BJ (cell line): ENCODE measurements at places on chromosomes 2 and 18. TPM values are rescaled to one million over a fixed set of nuclear protein-coding genes. Genes with fewer than 3 reads are reported as not detected.

SULT1C2 gene
- not detected in 2 replicates for polyA plus RNA-seq

DNA sequence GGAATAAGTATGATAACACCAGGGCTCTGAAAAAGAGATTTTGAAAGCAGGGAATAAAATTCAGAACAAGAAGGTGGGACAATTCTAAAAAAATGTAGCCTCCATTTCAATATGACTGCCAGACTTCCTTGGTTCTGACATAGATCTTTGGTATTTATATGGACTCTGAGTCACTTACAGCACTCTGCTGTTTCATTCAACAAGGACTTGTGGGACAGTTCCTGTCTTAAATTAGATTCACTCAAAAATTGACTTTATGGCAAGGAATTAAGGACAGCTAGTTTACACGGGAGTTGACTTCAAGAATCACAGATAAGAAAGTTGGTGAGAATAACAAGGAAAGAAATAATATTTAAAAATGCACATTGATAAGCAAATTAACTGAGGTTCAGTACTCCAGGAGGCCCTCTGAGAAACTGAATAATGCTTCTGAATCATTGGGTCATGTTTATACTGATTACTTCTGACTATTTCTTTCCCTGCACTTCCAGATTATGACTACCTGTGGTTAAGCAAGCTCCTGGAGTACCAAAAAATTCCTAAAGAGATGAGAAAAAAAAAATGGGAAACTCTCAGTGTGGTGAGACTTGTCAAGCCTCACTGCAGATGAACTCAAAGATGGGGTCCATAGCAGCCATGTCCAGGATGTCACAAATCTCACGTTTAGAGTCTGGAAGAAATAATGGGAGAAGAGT, 828.3 kb upstream of the PIK3C3 start:
- DNase-seq, result peak; percentile 62

DNA sequence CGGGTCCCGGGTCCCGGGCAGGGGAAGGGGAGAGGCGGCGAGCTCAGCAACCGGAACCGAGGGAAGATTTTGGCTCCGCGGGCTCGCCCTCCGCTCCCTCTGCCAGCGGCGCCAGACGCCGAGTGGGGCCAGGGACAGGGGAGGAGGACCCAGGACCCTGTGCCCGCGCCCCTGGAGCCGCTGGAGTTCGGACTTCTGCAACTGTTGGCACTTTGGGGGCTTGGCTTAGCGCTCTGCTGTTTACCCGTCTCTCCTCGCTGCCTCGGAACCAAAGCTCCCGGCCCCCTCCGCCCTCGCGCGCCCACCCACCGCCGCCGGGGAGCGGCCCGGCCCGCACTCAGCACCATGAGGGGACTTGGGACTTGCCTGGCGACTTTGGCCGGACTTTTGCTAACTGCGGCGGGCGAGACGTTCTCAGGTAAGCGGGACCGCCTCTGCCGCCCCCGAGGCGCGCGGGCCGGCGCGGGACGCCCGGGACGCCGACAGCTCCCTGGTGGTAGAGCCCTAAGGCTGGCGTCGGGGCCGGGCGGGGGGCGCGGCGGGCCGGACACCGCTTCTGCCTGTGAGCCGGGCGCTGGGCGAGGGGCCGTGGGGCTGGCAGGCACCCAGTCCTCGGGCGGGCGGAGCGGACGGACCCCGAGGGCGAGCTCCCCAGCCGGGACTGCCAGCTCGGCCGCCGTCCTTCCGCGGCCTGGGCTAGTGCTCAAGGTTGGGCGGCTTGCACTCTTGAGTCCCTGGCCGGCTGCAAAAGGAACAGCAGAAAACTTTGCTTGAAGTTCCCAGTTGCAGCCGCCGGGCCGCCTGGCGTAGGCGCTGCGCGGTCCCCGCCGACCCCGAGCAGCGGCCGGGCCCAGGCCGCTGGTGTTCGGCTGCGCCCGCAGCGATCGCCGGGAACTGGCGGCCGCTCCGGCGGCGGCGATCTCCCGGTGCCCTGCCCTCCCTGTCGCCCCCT, 634 bp downstream of the PTPRM start:
- DNase-seq, result no peak

TCF4 gene
- polyA plus RNA-seq, result 65.8 and 68.3 TPM in 2 replicates

LRP2 gene
- polyA plus RNA-seq, result not detected in 2 replicates

DNA sequence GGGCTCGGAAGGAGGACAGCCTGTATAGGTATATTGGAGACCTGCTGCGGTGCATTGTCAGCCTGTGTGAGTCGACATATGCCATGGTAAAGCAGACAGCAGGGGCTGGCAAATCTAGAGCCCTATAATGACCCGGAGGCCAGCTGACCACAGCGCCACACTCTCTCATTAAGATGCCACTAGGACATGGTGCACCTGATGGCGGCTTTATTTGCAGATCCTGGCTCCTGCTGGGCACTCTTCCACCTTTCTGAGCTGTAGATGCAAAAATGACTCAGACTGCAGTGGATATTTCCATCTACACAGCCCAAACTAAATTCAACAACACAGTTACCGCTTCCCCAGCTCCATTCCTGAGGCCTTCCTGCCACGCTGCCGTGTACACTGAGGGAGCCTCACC, 389.9 kb downstream of the TNS1 start:
- no peak for DNase-seq

GRCh38 chr2:240566203-240567136, 1.8 kb upstream of the RNPEPL1 start:
- no peak for DNase-seq

GRCh38 chr2:16722677-16723076, 57.0 kb upstream of the CYRIA start:
- no peak for DNase-seq

TCF23 gene
- polyA plus RNA-seq, result not detected in 2 replicates

DNA sequence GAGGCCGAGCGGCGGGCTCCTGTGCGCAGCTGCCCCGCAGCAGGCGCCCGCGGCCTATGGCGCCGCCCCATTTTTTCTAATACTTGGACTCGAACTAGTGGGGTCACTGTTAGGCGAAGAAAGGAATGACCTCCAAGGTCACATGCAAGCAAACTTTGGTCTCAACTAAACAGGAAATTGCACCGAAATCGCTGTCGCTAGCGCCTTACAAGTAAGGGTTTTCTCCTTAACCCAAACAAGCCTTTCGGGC, 339 bp downstream of the ACAA2 start:
- no peak for DNase-seq

DNA sequence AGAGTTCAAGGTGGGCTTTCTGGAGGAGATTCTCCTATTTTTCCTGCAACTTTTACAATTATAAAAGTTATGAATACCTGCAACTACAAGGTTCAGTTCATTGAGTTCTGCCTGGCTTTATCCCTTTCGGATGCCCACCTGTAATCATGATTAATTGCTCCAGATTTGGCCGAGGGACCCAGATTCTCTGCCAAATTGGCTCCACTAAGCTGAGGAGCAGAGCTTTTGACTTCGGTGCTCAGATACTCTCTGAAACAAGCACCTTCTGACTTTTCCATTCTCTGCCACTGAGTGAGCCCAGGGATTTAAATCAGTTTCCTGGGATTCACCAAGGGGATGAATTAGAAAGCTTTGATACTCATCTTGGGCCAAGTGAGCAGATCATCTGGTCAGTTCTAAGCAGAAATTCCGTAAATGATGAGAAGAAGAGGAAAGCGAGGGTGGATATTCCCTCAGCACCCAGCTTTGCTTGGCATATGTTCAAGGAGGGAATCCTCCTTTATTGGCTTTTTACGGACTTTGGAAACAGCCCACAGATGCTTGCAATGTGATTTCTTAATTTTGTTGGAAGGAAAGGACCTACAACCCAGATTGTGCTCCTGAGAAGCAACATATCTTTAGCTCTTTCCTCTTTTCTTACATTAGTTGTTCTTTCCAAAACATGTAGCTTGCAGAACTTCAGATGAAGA, 179.2 kb downstream of the SETBP1 start:
- DNase-seq, result no peak

TTN gene
- not detected in 2 replicates for polyA plus RNA-seq

NEU2 gene
- polyA plus RNA-seq, result not detected in 2 replicates

GRCh38 chr2:17617516-17617915, 77.0 kb downstream of the VSNL1 start:
- no peak for DNase-seq

DNA sequence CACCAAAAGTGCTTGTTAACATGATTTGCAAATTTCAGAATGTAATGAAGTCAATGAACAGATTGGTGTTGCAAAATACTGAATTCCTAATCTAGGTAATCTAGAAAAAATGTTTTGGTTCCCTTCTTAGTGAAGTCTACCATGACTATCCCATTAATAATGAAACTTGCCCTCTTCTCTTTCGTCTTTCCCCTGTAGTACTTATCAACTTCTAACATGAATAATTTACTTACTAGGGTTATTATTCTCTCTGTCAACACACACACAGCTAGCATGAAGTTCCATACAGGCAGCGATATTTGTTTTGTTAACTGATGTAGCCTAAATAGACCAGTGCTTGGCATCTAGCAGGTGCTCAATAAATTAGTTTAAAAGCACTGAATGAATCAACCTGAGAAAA, 160.2 kb downstream of the NCK2 start:
- no peak for DNase-seq

GRCh38 chr18:23553887-23554286, 32.4 kb downstream of the NPC1 start:
- DNase-seq, result no peak

FOXD4L1 gene
- 0.02 TPM in 1 of 2 replicates, not detected in the other for polyA plus RNA-seq

DNA sequence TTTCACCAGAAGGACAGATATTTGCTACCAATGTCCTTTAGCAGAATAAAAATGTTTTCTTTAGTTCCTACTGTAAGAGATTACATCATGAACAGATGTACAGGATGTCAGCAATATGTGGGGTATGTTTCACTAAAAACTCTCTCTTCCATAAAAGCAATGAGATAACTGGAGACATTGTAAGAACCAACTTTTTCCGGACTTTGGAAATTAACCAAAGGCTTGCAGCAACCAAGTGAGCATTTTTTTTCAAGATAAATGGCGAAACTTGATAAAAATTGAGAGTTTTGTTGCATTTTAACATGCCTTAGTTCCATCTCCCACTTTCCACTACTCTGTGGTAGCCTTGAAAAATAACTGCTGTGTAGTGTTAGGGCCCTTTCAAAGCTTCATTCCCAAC, 429.8 kb upstream of the CDH2 start:
- DNase-seq, result no peak

DNA sequence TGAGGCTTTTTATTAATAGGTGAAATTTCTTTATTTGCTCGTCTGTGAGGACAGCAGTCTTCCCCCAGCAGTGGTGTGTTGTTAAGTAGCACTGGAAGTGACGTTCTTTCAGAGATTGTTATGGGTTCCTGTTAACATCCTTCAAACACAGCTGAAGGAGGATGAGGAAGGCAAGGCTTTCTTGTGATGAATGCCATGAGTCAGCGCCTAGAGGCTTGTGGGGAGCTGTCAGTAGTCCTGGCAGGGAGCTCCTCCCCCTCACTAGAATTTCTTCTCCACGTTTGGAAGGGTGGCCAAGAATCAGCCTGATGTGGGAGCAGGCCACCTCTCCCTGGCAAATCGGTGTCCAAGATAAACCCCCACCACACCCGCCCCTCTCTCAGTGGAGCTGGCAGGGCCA, 113.2 kb downstream of the ARHGEF4 start:
- no peak for DNase-seq

DNA sequence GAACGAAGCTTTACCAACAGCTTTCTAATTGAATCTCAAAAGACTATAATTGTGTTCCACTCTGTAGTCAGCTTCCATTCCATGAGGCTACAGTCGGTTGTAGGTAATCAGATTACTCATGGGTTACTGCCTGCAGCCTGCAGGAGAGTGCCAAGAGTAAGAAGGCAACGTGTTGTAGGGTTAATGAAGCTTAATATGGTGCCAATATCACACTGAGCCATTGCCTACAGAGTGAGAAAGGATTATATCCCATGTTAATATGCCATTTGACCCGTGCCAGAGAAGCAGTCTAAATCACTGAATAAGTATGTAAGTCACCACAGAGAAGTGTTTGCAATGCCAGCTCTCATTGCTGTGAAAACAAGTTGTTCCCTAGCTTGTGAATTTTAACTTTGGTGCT, 734.5 kb upstream of the ACVR2A start:
- no peak for DNase-seq

- no peak for DNase-seq
These were observed 160.8 kb downstream of the PHLPP1 start for GRCh38 chr18:62876111-62876510.

- no peak for DNase-seq
These were observed 37.1 kb upstream of the GALNT13 start for GRCh38 chr2:153834662-153835061.
